ENCODE measurements at places on chromosomes 7 and 10.

DNA sequence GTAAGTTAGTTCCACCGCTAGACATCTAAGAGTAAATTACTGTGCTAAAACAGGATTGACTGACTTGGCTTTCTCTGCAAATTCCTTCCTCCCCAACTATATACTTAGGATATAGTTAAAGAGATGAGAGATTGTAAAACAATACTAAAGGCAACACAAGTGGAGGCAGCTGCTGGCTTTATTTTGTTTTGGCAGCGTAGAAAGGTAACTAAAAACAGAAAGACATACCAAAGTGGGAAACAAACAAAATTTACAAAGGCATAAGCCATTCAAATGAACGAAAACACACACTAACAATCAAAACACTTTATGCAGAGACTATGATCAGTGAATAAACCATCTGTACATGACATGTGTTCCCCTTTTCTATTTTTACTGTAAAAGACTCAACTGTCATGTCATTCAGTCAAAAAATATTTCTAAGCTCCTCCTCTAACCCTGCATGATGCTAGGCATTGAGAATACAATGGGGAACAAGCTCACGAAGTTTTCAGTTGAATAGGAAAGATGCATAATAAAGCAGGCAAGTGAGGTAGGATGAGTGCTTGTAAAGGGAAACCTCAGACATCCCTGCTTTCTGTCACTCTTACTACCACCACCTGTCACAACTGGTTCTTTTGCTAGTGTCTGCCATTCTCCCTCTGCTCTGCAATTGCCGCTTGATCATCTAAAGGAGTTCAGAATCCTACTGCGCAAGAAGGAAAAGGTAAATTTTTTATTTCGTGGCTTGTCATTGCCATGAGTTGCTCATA, 64.2 kb upstream of the COL1A2 start:
- DNase-seq = no peak

DNA sequence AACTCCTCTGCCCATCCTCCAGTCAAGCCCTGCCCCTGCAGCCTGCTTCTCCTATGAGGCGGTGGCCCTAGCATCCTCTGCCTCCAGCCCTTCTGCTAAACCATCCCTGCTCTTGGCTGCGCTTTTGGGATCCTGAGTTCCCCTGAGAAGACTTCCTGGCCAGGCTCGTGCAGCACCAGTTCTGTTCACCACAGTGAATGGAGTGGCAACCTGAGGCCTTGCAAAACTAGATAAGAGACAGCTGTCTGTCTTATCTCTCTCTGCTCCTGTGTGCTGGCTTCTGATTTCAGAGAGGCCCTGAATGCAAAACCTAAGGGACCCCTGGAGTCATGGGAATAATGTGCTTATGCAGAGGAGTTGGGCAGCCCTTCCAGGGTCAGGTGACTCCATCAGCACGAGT, 119.2 kb downstream of the TMEM178B start:
- no peak for DNase-seq

GRCh38 chr10:101487399-101487798, 100.7 kb downstream of the POLL start:
- no peak for DNase-seq

- no peak for DNase-seq
Measured at GRCh38 chr7:113410796-113411195, 292.4 kb upstream of the SMIM30 start.

DNA sequence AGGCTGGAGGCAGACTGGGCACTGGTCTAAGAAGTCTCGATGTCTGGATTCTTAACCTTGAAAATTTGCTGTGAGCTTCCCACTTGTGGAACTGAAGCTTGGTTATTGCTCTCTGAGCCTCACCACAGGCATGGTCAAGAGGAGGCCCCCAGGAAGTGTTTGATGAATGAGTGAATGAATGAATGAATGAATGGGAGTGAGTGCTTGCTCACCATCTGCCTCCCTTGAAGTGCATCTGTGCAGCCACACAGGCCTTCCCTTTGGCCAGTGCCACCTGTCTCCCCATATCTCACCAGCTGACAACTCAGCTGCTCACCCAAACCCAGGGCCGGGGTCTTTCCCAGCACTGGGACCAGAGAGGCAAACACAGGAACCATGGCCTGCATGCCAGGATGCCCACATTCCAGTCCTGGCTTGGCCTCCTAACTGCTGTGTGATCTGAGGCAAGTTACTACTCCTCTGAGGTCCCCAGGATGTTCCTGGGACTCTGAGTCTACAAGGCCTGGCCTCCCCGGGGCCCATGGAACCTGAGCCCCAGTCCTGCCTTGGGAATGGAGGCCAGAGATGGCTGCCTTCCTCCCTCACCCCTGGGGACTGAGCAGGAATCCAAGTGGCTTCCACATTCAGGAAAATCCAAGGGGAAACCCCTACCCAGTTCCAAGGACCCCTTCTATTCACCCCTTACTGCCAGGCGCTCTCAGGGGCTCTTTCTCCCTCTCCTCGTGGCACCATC, 51.4 kb upstream of the SLC29A3 start:
- DNase-seq = no peak

GRCh38 chr7:47232751-47233412, 349.0 kb downstream of the TNS3 start:
- no peak for DNase-seq

DNA sequence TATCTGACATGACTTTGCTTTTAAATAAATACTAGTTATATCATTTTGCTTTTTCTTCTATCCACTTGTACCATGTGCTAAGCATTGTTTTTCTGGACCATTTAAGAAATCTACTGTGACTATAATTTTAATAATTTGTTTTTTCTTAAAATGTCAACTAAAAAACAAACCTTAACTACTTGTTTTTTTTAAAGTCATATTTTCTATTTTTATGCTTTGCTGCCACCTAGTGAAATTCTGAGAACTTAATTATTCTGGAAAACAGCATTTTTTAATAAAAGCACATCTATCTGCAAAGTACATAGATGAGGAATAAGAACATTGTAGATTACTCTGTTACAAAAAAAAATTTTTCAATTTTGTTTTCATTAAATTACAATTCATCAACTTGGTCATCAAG, 47.4 kb downstream of the ORC5 start:
- no peak for DNase-seq

- DNase-seq = no peak
Measured at GRCh38 chr10:71471957-71472365, 75.2 kb downstream of the CDH23 start.

GRCh38 chr7:82705517-82706260, 262.1 kb upstream of the CACNA2D1 start:
- DNase-seq = no peak

DNA sequence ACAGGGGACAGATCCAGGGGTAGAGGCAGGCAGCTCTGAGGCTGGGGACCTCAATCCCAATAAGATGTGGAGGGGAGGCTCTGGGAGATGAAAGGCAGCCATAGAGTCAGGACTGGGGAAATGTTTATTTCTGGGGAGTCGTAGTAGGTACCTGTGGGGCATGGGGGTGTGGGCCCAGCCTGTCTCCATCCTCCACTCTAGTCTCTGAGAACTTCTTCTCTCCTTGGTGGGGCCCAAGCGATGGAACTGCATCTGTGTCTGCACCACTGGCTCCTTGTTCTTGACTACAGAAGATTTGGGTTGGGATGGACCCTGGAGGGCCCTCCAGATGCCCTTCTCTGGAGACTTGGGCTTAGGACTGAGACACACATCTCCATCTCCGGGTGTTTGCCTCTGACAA, 953.9 kb upstream of the ZNF722 start:
- no peak for DNase-seq

- DNase-seq = no peak
Measured at GRCh38 chr10:102243309-102243708, 2.0 kb upstream of the PITX3 start.

- DNase-seq = no peak
Measured at GRCh38 chr10:102230264-102230860, 4.3 kb downstream of the ELOVL3 start.

- DNase-seq = no peak
Measured at GRCh38 chr7:100034871-100035510, 14.6 kb upstream of the ZSCAN21 start.

GRCh38 chr7:155426543-155427410, 31.2 kb upstream of the EN2 start:
- DNase-seq = no peak

DNA sequence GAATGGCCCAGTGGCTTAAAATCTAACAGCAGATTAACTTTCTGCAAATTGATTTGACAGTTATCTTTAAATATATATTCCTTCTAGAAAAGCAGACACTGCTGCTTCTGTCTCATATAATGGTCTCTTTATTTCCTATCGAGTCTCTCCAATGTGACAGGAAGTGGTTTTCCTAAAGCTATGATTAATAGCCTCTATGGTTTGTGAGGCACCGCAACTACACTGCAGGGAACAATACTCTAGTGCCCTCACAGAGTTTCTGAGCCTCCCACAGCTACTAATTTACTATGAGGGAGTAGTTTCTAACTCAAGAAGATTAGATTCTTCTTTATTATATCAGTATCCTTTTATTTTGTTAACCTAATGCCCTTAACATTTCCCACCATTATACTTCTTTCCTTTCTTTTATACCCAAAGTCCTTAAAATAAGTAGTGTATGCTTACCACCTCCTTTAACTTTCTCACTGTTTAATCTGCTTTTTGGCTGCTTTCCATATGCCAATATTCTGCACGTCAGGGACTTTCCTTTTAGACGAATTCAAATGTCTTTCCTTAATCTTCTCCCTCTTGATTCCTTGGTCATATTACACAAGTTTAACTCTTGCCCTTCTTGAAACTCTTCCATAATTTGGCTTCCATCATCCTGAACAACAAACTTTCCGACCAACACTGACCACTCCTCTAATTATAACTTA, 23.8 kb upstream of the AHR start:
- DNase-seq = no peak

DNA sequence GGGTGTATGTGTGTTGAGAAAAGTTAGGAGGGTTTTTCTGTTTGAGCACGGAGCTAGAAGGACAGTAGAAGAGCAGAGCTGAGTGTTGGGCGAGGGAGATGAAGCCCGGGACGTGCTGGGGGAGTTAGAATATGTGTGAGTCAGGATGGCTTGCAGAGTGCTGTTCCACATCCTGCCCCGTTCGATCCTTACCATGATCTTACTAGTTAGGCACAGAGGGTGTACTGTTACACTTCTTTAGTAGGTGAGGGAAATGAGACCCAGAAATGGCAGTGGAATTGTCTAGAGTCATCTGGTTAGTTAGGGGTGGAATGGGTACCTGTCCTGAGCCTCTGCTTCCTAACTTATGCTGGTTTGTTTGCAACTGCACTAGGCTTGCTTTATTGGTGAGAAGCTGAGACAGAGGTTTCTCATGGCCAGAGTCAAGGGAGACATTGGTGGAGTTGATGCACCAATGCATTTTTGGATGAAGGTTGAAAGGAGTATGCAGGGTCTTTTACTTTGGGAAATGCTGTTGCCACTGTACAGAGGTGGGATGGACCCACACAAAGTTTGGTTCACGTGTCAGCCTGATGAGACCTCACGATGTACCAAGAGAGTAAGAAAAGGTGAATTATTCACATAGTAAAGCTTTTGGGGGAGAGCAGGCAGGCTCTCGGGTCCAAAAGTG, 42.4 kb downstream of the CCNY start:
- DNase-seq = no peak

DNA sequence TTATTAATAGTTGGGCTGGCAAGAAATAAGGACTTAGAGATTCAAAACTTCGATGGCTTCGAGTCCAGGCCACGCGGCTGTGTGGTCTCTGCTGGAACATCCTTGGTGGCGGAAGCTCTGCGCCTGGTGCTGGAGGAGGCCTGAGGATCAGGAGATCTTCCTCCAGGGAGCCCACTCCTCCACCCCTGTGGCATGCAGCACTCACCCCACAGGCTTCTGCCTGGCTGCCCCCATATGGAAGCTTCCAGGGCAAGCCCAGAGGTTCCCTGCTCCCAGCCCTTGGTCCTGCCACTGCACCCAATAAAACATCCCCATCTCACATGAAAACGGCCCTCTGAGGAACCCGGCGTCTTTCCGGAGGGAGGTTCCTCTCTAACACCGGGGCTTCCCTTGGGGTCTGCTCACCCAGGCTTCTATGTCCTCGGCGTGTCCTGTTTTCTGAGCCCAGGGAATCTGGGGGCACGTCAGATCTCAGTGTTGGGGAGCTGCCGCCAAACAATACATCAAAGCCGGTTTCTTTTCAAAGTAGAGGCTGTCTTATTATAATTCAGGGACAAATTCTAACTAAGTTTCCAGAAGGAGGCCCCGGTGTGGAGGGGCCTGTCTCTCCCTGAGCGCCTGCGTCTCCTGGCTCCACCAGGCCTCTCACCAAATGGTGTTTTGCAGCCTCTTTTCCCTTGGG, 32.4 kb downstream of the CALML3 start:
- DNase-seq = no peak

- DNase-seq = no peak
Measured at GRCh38 chr10:34473174-34474008, 341.7 kb downstream of the PARD3 start.

DNA sequence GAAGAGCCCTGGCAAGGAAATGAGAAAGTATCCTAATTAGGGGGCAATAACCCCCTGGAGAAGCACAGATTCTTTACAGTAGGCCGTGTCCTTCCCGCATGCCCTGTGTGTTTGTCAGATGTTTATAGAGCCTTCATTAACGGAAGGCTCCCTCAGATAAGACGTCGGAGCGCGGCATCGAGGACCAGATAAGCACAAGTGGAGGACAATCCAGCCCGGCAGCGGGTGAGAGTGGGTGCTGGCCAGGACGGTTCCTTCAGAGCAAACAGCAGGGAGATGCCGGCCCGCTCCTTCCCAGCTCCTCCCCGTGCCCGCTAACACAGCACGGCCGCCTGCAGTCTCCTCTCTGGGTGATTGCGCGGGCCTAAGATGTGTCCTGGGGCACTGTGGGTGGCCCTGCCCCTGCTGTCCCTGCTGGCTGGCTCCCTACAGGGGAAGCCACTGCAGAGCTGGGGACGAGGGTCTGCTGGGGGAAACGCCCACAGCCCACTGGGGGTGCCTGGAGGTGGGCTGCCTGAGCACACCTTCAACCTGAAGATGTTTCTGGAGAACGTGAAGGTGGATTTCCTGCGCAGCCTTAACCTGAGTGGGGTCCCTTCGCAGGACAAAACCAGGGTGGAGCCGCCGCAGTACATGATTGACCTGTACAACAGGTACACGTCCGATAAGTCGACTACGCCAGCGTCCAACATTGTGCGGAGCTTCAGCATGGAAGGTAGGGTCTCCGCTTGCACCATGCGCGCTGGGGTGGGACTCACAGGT, at the start of gene GDF2:
TSS of gene GDF2 (plus strand) at position 155 of the 762 bp plus-strand sequence. CDS start at position 370, 215 bp downstream.
- DNase-seq = no peak

- DNase-seq = no peak
Measured at GRCh38 chr10:122154545-122155366, 116.3 kb upstream of the BTBD16 start.

DNA sequence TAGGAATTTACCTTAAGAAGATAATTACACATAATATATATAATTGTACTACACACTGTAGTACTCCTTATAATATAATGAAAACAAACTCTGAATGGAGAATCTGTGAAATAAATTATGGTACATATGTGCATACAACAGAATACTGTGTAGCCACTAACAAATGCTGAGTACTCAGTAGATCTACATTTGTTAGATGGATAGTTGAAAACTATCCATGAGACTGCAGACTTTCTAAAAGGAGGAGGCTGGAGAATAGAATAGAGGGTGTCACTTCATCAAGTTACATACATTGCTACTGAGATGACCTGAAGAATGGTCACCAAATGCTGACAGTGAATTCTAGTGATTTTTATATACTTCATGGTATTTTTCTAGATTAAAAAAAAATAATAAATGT, 68.7 kb upstream of the OGDHL start:
- no peak for DNase-seq
